BE2C (cell line): ENCODE measurements at places on chromosomes 4 and X.

DNA sequence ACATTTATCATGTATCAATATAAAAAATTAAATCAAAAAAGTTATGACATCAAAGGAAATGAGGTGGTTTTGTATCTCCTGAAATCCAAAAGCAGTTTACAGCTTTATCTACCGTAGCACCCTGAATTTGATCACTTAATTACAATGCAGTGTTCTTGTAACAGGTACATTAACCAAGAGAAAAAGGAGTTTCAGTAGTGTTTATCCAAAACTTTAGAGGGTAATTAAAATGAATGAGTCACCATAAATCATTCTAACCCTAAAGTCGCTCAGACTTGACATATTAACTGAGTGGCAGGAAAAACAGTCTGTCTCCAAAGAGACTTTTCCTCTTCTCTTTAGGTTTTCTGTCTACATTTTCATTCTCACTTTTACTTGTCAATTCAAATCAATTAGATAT lies 907.6 kb upstream of the EPHA5 start:
- no peak for DNase-seq

DNA sequence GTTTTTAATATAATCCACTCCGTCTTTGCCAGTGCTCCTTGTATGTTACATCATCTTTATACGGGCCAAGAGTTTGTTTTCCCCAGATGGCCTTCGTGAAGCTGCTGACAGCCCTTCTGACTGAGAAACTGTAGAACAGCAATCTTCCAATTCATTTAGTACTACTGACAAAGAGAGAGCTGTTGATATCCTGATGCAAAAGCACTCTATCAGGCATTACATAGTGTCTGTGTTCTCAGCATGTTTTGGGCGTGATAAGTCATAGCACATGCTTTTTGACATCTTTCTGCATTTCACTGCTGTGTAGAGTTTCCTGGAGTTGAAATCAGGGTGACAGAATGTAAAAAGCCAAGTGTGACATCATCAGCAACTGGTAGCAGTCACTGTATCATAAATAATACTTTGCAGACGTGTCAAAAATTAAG lies 746.3 kb upstream of the FAM241A start:
- peak; percentile 49 for DNase-seq

- no peak for DNase-seq
These were observed 325.0 kb downstream of the ARHGAP10 start for GRCh38 chr4:148056879-148057278.

DNA sequence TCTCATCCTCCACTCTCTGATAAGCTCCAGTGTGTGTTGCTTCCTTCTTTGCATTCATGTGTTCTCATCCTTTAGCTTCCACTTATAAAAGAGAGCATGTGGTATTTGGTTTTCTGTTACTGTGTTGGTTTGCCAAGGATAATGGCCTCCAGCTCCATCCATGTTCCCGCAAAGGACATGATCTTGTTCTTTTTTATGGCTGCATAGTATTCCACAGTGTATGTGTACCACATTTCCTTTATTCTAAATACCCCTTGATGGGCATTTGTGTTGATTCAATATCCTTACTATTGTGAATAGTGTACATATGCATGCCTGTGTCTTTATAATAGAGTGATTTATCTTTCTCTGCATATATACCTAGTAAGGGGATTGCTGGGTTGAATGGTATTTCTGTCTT lies 155.1 kb downstream of the DCK start:
- no peak for DNase-seq

- no peak for DNase-seq
These were observed 1153.4 kb downstream of the FAT4 start for GRCh38 chr4:126468144-126468543.

DNA sequence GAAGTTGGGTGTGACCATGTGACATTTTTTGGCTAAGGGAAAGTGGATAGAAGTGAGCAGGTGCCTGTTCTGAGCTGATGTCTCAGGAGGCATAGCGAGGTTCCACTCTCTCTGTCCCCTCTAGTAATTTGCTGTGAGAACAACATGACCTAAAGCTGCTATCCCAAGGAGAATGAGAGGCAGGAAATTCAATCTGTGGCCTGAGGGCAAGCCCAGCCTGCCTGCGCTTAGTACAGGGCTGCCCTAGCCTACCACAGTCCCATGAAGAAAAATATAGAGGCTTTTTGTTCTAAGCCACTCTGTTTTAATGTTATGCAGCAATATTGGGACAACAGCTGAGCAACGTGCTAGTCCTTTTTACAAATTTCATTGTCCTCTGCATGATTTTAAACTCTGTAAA lies 193.1 kb downstream of the LDB2 start:
- DNase-seq: no peak

DNA sequence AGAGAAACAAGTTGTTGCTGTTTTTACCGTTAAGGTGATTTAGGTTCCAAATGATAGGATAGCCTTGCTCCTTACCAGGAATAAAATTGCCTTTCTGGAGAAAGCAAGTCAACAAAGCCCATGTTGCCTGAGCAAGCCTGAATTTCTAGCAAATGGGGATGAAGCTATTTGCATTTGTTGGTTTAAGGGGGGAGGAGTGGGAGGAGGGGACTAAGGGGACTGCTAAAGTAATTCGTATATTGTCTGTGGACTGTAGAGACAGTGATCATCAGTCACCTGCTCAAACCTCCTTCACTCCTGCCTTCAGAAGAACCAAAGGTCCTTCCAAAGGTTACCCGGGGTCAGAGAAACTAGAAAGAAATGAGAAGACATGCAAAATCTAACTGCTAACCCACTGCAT lies 65.8 kb downstream of the SCML2 start:
- no peak for DNase-seq

- DNase-seq: no peak
These were observed 504.3 kb downstream of the RAB28 start for GRCh38 chr4:12979797-12980196.

DNA sequence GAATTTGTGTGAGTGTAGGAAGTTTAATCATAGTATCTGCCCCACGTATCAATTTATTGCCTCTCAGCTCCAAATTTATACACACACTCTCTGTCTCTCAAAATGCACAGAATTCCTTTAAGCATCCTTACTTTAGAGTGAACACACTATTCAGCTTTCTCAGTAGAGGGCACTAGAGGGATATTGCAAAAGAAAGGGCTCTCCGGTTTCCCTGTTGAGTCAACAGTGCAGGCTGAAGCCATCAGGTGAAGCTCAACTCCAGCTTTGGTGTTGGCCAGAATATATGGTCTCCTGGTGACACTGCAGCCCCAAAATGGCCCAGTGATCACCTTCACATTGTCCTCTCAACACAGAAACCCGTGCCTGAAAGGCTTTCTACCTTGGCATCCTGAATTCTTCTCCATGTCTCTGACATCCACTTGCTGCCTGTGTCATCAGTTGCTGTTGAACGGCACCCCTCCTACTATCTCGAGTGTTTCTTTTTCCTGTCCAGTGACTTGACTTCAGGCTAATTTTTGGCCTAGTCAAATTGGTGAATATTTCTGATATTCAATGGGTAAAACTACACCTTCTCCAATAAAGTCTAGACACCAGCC lies 670.5 kb downstream of the GABRG1 start:
- peak; percentile 20 for DNase-seq

- DNase-seq: peak; percentile 82
These were observed 6.2 kb upstream of the IQSEC2 start for GRCh38 chrX:53287493-53288138.

DNA sequence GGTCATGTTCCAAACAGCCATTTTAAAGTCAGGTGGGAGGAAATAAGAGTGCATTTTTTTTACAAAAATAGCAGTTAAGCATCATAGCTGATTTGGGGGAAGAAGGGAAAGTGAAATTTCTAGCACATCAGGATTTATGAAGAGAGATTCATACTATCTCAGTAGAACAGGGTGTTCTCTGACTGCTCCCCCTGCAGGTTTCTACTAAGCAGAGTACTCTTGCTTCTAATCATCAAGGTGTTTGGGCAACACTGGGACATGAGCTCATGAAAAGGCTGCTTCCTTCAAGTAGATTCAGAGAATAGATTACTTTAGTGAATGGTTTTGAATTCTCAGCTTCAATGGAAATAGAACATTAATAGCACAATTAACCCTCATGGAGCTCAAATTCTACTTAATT lies 591.4 kb upstream of the PCDH10 start:
- DNase-seq: no peak

DNA sequence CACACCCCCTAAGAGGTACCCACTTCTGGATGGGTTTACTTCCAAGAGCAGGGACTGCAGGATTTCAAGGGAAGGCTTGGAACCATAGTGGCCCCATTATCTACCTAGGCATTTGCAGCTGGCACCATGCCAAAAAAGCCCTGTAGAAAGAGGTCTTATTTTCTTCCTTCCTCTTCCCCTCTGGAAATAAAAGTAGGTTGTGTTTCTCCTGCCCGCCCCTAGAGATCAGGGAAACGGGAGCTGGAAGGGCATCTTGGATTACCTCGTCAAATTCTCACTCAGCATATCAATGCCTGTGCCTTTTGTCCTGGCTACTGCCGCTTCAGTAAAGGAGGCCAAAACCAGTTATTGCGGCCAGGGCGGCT lies 1.6 kb downstream of the SCD5 start:
- peak; percentile 21 for DNase-seq

DNA sequence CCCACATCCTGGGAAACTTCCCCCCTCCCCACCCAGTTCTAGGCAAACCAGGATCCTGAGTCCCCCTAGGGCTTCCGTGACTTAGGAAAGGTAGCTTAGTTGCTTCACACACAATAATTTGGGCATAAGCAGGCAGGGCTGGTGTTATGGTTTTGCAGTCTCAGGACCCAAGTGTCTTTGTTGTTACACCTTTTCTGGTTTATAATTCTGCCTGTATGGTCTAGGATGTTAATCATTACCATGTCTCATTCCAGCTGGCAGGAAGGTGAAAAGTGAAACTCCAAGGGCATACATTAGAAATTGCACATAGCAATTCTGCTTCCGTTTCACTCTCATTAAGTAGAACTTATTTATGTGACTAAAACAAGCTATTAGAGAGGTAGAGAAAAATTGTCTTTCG lies 16.8 kb downstream of the UGT8 start:
- DNase-seq: no peak

- no peak for DNase-seq
These were observed 686.6 kb upstream of the PABPC4L start for GRCh38 chr4:134888156-134888555.

GRCh38 chr4:91837608-91838029 lies 466.1 kb upstream of the GRID2 start:
- DNase-seq: no peak

DNA sequence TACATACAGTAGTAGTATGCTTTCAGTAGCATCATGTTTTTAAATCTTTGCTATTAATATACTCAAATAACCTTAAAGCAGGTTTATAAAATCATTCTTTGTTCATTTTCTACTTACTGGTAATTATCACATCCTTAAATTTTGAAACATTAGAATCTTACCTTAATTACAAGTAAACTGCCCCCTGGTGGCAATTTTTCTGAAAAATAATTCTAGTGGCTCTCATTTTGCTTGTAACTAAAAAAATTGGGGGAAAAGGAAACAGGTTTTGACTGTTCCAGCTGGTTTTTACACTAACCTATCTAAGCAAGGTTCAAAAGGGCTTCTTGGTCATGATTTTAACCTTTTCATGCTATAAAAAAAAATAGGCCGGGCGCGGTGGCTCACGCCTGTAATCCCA lies 18.5 kb upstream of the DCAF4L1 start:
- no peak for DNase-seq

DNA sequence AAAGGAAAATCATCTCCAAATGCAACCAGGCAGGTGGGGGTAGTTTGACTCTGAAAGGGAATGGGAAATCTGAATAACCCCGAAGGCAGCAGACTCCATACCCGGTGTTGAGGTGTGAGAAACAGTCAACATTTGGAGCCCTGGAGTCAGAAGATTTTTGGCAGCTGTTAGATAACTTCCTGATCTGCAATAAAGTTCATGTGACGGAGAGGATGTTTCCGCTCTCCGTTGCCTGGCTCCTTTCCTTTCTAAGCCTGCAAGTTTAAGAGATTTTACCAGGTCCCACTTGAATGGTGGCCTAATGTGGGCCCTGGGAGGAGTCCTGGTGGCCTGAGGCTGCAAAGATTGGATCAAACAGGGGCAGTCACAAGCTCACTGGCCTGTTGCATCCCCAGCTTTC lies 27.7 kb downstream of the HAND2 start:
- DNase-seq: no peak

DNA sequence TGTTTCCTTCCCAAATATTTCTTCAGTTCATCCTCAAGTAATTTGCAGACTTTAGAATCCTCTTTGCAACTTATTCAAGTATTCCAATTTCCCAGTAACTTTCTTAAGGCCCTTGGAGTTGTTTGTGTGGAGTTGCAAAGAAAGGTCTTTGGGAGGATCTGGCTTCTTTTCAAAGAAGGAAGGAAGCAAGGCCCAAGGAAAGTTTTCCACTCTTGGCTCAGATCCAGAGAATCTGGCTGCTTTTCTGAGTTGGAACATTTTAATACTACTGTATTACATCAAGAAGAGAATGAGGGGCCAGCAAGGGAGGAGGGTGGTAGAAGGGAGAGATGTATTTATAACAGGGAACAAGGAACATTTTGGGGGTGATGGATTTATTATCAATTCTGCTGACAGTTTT lies 10.5 kb downstream of the CDX4 start:
- DNase-seq: no peak

DNA sequence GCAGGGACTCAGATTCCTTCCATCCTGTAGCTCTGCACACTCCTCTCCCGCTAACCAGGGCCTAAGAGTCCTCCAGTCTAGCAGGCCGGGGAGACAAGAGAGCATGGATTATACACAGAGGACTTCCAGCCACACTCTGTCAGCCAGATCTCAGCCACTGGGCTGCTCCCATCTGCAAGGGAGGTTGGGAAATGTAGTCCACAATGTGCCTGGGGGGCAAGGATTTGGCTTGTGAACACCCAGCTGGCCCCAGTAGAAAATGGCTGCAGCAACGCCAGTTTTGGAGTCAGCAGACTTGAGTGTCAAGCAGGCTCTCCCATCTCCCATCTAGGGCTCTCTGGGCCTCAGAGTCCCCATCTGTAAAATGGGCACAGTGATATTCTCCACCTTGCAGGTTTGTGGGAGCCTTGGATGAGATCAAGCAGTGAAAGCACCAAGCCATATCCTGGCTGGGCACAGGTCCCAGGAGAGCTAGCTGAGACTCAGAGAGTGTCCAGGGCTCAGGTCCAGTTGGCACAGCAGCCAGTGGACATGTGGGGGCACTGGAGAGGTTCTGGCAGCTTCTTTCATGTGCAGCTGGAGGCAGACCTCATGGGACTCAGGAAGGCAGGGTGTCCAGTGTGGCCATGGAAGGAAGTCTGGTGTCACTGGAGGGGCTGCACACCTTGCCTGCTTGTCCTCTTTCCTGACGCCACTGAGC lies 14.6 kb downstream of the PSAPL1 start:
- DNase-seq: no peak

GRCh38 chr4:4714331-4714730 lies 145.1 kb upstream of the MSX1 start:
- DNase-seq: no peak
